Aorta (tissue), 5 donors: ENCODE measurements at places on chromosomes 7 and 10. TPM values are rescaled to one million over a fixed set of nuclear protein-coding genes. Genes with fewer than 3 reads are reported as not detected.

- DNase-seq, result no peak
These were observed 156.0 kb downstream of the BAMBI start for GRCh38 chr10:28833313-28833712.

- DNase-seq, result no peak
These were observed 17.0 kb downstream of the TRA2A start for GRCh38 chr7:23514755-23515154.

GRCh38 chr10:17563452-17563851 lies 53.7 kb downstream of the HACD1 start:
- DNase-seq, result no peak

DNA sequence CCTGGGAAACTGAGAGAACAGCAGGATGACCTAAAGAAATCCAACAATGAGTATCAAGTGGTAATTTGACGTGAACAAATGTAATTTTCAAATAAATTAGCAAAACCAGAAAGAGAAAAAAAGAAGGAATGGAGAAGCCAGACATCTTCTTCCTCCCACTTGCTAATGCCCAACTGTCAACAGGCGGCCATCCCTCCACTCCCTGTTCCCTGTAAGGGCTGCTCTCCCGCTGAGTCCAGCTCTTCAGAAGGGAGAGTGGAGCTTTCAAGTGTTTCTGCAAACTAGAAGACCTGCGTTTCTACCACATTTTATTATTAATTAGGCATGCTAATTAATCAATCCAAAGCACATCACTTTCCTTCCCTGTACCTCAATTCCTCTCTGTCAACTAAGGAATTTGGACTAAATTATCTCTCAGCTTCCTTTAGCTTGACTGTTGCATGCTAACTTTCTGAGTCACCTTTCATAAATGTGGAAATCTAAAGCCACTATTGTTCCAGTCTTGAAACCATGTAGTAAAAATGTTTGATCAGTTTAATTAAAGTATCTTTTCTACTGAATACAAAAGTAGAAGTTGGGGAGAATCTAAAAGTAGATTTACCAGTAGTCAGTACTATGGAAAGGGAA lies 48.4 kb upstream of the CUL1 start:
- no peak for DNase-seq

DNA sequence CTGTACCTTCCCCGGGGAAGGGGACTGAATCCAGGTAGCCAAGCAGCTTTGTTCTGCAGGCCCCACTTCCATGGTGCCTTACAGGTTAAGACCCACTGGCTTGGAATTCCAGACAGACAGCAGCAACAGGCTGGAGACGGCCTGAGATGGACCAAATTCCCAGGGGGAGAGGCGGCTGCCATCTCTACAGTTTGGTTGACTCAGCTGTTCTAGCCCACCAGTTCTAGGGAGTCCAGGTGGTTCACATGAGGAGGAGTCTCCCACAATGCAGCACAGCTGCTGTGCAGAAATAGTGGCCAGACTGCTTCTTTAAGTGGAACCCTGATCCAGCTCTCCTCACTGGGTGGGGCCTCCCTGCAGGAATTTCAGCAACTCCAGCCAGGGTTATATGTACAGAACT lies 74.1 kb downstream of the C10orf67 start:
- DNase-seq, result no peak

DNA sequence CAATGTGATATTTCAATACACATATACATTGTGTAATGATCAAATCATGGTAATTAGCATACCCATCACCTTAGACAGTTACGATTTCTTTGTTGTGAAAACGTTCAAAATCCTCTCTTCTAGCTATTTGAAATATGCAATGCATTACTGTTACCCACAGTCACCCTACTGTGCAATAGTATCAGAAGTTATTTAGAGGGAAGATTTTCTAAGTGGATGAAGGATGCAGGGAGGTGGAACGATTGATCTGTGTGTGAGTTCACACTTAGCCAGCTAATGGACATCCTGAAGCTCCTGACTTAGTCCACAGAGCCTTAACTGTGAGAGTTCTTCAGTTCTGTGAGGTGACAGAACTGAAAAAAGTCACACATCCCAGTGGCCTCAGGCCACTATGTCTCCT lies 97.2 kb upstream of the LAMB4 start:
- DNase-seq, result no peak

DNA sequence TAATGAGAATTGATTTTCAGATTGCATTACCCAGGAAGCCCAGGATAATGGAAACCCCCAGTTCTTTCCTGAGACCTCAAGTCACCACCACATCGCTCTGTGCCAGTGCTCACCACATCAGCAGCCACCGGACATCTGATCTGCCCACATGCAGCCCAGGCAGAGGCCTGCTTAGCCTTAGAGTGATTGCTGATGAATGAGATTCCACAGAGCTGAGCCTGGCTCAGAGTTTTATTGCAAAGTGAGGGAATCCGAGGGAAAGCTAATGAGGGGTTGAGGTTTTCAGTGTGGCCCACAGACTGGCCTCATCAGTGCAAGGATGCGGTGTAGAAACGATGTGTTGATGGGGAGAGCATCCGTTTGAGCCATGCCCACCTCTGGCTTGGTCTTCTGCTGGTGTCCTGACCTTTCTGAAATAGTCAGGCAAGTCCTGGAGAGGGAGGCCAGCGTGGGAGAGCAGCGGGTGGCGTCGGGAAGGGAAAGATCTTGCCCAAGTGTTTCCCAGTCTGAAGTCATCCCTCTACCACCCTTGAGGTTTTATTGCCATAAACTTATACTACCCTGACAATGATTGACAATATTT lies 120.3 kb downstream of the ITIH5 start:
- DNase-seq, result no peak

DNA sequence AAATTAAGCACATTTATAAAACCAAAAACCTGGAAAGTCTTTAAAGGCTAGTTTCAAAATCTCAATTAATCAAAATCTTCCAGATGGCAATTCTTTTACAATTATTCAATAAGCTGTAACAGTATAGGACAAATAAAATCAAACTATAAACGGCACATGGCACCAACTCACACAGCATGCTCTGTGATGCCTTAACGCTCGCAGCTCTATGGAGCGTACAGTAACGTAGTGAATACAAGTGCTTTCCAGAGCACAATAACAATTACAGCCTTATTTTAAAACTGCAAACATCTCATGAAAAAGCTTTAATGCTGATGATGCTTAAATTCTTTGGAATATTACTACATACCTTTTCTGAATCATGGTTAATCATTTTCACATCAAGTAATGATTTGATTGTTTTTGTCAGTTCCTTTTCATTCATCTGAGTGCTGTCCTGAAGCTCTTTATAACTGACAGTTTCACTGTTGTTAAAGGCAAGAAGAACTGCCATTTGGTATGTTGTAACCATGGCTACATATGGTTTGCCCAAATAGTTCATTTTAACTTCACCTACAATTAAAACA lies 74.2 kb downstream of the CUL2 start:
- no peak for DNase-seq

GRCh38 chr7:131196803-131197202 lies 130.9 kb upstream of the MKLN1 start:
- DNase-seq, result no peak

Gene COL28A1
- 3.2 TPM for total RNA-seq

Gene PRLHR
- total RNA-seq, result not detected

Gene AZGP1
- 1.3 TPM for total RNA-seq

Gene GPR26
- total RNA-seq, result not detected

Gene PNLIPRP1
- 1.4 TPM for total RNA-seq

Gene PTPRE
- total RNA-seq, result 46.0 TPM
